ENCODE measurements at places on chromosomes 2 and 18.

GRCh38 chr18:45110577-45111501 lies 430.2 kb downstream of the SETBP1 start:
- no peak for DNase-seq

- DNase-seq = no peak
Observed at GRCh38 chr2:103010306-103010705, 248.5 kb downstream of the TMEM182 start.

DNA sequence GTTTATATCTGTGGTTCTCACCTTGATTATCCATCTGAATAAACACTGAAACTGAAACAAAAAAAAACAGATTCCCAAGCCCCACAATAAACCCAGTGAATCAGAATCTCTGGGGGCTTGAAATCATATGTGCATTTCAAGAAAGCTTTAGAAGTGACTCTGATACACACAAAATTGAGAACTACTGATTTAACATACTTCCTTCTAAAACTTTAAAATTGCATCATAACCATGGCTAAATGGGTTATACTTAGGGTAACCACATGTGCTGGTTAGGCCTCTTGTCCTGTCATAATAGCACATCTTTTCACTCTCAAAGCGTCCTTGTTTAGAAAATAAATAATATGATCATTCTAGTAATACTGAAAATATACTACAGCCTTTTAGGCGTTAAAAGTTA lies 100.9 kb downstream of the ATAD2B start:
- DNase-seq = no peak

DNA sequence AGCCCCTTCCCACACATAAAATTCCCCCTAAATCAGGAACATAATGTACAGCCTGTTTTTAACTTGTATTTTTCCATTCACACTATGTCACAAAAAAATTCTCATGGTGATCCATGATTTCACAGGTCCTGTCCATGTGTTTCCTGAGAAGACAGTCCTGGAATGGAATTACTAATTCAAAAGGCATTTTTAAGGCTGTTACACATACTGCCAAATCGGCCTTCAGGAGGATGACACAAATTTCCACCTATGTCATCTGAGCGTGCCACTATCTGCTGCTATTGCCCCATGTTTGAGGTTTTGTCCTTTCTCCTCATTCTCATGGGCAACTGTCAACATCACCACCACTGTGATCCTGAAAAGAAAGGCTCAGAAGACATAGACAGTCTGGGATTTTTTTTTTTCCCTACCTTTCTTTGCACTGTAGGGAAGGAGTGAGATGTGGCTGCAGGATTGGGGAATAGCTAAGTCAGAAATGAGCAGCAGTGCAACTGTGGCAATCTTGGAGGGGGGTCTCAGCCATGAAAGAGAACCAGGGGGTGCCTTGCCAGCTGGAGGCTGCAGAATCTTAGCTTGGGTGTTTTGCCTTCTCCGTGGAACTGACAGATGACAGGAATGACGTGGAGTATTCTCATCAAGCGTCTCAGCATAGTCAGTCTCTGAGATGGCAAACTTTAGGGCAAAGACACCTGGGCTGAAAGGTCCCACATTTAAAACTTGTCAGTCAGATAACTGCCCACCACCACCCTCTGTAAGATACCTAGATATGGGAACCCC lies 73.4 kb downstream of the MARCHF4 start:
- peak; percentile 16 for DNase-seq

DNA sequence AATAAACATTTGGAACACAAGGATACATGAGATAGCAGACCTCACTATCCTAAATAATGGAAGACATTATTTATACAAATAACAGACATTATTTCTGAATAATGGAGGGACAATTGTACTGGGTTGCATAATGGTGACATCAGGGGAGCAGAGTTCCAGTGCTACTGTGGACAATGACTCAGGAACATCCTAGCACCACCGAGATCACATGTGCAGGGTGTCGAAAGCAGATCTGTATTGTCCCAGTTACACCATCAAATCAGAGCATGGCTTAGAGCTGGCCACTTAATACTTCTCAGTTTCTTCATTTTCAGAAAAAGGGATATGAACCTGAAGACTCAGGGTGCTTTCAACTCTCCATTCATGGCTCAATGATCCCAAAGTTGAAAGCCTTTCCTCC lies 249.1 kb upstream of the RBMS1 start:
- DNase-seq = no peak

GRCh38 chr2:215697003-215697402 lies 261.1 kb upstream of the FN1 start:
- no peak for DNase-seq

DNA sequence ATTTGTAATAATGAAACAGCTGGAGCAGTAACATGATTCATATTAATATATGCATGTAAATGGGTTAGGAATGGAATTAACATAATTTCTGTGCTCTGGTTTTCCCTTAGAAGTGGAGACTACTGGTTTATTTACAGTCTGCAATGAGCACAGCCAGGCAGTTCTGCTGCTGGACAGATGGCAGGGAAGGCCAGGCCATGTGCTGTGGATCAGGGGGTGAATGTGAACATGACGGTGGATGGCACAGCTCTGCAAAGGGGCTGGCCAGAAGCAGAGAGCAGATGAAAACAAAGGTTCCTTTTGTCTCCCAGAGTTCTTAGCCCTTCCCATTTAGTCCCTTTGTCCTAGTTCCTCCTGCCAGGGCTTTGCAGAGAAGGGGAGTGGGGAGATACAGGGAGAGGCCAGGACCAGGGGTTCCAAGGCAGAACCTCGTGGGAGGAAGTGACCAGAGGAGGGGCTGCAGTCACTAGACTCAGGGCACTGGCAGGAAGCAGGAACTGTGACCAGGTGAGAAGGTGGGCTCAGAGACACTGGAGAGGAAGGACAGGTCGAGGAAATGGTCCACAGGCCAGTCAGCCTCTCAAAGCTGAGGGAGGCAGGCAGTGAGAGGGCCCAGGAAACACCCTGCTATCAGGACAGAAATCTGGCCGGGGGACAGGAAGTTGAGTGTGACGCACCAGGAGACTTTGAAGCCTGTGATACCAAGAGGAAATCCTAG lies 112.9 kb upstream of the ATP8B1 start:
- no peak for DNase-seq

DNA sequence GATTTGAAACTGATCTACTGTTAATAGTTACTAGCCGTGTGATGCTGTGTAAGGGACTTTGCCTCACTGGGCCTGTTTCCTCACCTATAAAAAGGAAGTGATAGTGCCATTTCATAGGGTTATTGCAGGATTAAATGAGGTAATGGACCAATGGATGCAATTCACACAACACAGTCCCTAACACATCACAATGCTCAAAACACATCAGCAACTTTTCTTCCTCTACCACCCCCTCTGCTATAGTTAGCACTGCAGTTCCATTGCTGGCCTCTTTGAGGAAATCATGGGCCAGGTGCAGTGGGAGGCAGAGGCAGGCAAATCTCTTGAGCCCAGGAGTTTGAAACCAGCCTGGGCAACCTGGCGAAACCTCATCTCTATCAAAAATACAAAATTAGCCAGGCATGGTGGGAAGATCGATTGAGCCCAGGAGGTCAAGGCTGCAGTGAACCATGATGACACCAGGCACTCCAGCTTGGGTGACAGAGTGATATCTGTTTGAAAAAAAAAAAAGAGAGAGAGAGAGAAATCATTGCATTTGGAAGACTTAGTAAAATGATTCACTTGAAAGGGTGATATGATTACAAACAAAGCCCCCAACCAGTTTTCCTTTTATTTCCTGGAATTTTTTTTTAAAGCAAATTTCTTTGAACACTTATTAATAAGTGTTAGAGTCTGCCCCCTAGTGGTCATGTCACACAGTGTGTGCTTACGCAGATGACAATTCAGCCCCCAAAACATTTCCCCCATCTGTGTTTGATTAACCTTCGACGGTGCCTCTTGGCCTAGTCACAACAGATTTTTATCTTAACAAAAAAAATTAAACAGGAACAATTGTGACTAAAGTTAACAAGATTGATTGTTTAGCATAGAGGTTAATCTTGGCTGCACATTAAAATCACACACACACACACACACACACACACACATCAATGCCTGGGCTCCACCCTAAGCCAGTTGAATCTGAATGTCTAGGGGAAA lies 88.6 kb upstream of the BCL11A start:
- DNase-seq = peak; percentile 65

DNA sequence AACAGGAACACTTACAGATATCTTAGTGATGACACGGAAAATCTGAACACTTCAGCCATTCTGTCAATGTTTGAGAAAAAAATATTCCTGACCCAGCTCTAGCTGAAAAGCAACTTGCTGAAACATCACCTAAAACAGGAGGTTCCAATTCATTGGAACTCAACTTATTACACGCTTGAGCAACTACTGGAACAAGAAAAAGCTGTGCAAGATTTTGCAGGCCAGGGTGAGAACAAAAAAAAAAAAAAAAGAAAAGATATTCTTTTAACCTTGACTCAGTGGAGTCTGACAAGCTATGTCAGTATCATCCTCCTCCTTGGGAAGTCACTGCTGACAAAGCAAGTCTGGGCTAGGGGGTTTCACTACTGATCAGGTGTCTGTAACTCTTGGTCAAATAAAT lies 351.0 kb downstream of the SS18 start:
- no peak for DNase-seq
